Suppressor macrophage (primary cell): ENCODE measurements at places on chromosomes 2 and 18.

- DNase-seq = peak; percentile 18
Observed at GRCh38 chr18:46333431-46334135, 229.4 kb downstream of the HAUS1 start.

- no peak for DNase-seq
Observed at GRCh38 chr2:148602885-148603561, 41.5 kb upstream of the EPC2 start.

- DNase-seq = no peak
Observed at GRCh38 chr18:79305911-79306310, 89.8 kb upstream of the NFATC1 start.

DNA sequence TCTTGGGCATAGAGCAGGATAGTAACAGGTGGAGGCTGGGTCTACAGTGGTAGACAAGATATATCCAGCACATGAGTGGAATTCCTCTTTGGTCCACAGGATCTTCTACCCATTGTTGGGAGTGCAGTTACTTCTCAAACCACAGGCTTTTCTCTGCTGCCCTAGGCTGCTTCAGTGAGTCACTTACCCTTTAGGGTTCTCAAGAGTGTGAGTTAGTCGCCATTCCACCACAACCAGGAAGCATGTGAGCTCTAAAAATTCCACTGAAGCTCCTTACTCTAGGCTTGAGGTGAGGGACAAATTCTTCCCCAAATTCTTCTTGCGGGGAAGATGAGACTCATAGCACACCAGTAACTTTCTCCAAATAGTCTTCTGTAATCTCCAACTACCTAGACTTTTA lies 189.4 kb downstream of the PLCL1 start:
- DNase-seq = peak; percentile 16

DNA sequence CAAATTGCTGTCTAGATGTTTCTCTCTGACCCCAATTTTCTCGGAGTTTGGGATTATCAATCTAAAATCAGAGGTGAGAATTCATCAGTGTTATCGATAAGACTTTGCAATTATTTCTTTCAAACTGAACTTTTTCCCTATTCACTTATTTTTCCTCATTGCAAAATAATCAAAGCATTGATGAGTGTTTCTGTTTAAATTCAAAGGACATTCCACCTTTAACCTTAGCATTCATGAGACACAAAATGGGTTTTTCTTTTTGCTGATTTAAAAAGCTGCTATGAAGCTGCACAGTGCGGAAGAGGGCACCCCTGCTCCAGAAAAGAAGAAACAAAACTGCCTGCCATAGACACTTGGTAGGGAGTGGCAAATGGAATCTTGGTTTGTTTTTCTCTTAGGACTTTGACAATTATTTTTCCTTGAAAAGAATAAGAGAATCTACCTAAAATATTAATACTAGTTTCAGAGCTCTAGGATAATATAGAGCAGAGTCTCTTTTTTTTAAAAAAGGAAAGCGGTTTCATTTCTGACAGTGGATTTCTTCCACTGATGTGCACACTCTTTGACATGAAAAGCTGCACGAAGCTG lies 203.4 kb downstream of the TGIF1 start:
- DNase-seq = peak; percentile 59

DNA sequence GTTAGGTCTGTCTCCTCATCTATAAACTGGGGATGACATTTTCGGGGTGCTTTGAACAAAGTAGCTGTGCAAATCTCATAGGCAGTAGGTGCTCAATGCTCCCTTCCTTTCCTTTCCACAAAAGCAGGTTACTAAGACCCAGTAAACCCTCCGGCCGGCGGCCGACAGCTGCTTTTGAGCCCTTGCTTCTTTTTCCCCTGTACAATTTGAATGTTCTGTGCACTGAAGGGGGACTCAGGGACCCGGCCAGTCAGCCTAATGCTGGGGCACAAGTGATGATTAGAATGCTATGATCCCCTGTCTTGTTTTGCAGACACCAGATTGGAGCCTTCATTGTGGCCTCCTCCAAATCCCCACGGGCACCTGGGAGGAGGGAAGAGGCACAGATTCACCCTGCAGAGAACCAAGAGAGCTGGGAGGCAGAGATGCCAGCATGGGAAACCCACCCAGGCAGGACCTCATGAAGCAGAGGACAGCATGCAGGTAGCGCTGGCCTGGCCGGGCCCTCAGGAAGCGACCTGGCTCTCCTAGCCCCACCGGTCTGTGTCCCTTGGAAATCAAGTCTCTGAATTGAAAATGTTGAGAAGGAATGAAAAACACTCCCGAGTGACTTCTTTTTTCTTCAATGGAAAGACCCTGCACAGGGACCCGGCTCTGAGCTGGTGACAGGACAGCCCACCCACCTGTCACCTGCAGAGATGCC lies 128.6 kb upstream of the HDAC4 start:
- DNase-seq = no peak

DNA sequence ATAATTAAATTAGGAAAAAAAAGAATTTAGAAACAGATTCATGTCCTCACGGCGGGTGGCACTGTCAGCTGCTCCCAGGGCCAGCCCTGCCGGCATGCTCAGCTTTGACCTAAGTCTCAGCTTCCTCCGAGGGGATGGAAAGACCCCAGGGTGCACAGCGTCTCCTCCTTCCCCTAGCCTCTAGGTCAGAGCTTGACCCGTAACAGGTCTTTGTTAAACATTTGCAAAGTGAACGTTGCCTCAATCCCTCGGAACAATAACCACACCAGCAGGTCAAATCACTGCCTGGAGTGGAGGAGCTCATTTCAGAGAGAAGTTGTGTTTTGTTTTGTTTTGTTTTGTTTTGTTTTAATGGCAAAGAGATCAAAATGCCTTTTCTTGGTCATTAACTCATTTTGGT lies 171.3 kb downstream of the TMEM18 start:
- no peak for DNase-seq

GRCh38 chr2:144154205-144154604 lies 365.7 kb downstream of the ZEB2 start:
- DNase-seq = no peak

DNA sequence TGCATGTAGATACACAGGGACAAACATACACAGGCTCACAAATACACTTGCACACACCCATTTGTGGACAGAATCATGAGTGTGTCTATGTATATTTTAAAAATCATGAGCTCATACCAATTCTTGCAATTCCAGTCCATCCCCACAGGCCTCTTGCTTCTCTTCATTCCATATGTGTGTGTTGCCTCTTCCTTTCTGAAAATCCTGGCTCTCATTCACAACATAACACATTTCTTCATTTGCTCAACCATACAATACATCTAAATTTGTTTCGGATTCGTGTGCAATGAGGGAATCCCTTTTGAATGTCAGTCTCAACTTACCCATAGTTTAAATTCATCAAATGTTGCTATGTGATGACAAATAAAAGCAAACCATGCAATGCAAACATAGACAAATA lies 51.4 kb downstream of the GNAL start:
- DNase-seq = no peak

DNA sequence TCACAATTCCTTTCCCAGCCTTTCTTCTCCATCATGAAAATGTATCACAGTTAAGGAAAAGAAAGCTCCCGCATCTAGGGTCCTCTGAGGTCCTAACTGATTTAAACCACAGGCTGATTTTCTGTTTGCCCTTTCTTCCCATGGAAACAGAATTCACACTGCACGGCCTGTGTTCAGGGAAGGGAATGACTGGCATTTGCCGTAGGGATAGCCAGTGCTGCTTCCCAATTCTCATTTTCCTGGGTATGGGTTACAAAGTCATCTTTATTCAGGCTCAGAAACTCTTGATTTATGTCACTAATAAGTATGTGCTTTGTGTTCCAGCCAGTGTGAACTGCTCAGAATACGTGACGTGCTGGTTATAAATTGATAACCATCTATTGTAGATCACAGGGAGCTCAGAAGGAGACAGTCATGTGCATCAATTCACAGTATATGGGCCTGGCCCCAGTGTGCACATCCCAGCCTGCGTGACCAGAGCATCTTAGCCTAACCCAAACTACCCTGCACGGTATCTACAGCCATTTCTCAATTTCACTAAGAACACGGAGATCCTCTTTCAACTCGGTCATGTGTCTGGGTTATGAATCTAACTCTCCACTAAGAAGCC lies 163.3 kb downstream of the LRRC30 start:
- no peak for DNase-seq

DNA sequence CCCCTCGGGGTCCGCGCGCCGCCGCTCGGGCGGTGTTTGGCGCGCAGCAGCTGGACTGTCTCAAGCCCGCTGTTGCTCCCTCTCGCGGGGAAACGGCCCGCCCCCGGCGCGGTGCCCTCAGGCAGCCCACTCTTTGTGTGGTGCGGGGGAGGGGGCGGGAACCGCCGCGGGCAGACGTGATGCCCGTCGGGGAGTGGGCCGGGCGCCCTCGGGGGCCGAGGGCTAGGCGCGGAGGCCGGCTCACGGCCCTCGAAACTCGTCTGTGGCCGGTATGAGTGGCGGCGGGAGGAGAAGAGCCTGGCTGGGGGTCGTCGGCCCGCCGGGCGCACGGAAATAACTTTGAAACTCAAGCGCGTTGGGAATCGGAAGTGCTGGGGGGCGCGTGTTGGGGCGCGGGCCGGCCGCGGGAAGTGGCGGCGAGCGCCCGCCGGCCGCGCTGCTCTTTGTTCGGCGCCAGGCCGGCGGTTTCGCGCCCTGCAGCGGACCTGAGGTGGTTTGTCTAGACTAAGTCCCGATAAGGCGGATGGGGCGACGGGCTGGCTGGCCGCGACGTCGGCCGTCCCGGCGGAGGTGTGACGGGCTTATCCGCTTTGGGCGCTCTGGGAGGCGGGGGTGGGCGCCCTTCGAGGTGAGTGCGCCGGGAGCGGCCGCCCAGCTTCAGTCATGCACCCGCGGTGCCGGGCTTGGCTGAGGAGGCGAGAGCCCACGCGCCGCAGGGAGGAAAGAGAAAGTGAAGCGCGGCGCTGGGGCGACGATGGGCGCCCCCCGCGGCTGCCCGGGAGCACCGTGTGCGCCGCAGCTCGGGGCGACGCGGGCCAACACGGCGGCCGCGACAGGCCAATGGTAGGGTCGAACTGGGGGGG lies 679 bp downstream of the PTMA start:
- peak; percentile 72 for DNase-seq

DNA sequence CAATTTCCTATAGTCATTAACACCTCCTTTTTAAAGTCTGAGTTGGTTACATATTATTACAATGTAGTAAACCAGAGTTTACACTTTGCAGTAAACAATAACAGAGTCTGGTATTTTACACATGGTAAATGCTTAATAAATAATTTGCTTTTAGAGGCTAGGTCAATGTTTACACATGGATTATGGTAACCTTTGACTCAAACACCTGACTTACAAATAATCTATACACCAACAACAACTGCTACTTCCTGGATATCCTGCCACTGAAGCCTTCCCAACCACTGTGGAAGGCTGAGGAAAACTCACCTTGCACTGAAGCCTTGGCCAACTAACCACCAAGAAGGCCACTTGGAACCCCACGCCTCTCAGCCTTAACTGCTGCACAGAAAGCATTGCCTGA lies 5.4 kb downstream of the ALS2 start:
- no peak for DNase-seq

GRCh38 chr18:42413870-42414269 lies 458.8 kb downstream of the PIK3C3 start:
- DNase-seq = no peak

- DNase-seq = no peak
Observed at GRCh38 chr18:48921305-48922225, 29.2 kb downstream of the SMAD7 start.

DNA sequence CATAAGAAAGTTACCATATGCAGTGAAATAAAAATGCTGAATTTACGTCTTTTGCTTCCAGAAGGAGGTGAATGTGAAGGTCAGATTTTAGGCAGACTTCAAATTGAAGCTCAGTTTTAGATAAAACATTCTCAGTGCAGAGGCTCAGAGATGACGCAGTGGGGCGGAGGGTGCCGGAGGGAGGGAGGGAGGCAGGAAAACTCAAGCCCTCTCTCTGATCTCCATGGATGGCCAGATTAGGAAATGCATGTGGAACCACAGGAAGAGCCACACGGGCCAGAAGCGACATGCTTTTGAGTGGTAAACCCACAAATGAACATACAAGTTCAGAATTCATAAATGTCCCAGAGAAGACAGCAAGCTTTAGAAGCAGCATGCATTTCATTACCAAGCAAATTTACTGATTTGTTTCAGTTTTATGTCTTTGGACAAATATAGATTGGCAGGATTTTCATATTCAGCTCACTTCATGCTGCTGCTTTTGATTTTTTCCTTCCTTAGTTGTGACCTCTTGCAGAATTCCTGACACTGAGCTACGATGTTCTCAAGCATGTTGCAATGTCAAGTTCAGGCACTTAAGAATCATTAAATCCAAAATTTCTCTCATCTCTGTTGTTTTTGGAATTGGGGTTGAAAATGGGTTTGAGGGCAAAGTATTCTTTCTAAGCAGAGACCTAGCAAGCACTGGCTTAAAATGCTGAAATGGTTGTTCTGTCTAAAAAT lies 29.7 kb upstream of the APCDD1 start:
- no peak for DNase-seq

- peak; percentile 41 for DNase-seq
Observed at GRCh38 chr2:207165121-207166038, at the start of gene KLF7. Gene KLF7 (minus strand): TSS chr2:207165948. CDS start chr2:207165568, 380 bp downstream.

DNA sequence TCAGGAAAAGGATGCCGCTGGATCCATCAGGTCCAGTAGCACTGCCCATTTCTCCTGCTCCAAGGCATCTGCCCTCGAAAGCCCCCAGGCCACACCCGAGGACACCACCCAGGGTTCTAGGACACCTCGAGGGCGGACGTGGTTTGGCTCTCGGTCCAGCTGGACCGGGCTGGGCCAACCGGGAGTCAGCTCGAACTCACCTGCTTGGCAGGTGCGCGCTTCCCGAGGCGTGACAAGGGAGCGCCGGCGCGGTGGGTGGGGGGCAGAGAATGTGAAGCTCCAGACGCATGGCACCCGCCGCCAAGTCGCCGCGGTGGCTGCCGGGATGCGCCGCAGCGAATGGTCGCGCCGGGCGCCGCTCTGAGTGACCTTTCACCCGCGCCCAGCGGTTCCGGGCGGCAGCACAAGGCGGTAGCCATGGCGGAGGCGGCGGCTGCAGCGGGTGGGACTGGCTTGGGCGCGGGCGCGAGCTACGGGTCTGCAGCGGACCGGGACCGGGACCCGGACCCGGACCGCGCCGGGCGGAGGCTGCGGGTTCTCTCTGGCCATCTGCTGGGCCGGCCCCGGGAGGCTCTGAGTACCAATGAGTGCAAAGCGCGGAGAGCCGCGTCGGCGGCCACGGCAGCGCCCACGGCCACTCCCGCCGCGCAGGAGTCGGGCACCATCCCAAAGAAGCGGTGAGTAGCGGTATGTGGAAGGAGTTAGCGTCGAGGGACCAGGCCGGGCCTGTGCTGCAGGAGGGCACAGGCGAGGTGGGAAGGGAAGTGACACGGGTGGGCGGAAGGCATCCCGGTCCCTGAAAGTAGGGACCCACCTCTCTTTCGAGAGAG lies at the start of gene AGPS:
Gene AGPS (plus strand): TSS at position 401 of the 830 bp plus-strand sequence. CDS start 17 bp downstream, at position 418.
- DNase-seq = peak; percentile 93
